ENCODE measurements at places on chromosomes 1 and 21.

DNA sequence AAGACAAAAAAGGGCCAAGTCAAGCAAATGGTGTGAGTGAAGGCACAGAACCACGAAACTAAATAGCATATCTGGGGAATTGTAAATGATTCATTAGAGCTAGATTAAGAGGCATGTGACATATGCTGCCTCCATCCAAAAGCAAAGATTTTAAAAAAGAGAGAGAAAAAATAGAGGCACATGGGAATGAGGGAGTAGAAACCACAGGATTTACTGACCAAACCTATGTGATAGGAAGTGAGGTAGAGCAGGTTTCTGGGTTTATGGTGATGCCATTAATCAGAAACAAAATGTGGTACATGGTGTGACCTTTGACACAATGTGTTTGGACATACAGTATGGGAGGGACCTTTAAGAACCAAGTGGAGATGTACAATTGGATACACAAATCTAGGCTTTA is 13.6 kb downstream of the C1orf52 start:
- DNase-seq, result no peak

- no peak for DNase-seq
Measured at GRCh38 chr1:89519779-89520358, 4.8 kb upstream of the LRRC8B start.

- no peak for DNase-seq
Measured at GRCh38 chr1:21919520-21919919, 17.6 kb downstream of the HSPG2 start.

- DNase-seq, result no peak
Measured at GRCh38 chr1:245807306-245807705, 652.5 kb downstream of the KIF26B start.

DNA sequence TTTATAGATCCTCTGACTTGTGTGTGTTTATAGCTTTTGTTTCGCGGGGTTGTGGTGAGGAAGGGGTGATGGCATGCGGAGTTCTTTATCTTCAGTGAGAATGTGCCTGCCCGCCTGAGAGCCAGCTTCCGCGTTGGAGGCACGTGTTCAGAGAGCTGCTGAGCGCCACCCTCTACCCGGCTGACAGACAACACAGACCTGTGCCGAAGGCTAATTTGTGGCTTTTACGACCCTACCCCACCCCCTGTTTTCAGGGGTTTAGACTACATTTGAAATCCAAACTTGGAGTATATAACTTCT is 14.4 kb upstream of the CD101 start:
- no peak for DNase-seq

DNA sequence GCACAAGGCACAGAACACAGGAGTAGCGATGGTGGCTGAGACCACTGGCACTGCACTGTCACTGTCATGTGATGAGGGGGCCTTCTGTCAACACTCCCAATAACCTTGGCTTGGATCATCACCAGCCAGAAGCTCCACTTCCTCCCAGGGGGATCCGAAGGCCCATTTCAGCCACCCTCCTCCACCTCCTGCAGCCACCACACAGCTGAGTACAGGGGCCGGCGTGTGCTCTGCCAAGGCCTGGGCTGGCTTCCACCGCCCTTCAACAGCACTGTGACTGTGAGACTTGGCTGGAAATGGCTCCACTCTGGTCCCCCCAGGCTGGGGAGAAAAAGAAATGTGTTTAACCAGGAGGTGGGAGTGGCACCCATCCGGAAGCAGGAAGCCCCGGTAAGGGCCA is 9.9 kb upstream of the NADK start:
- no peak for DNase-seq

DNA sequence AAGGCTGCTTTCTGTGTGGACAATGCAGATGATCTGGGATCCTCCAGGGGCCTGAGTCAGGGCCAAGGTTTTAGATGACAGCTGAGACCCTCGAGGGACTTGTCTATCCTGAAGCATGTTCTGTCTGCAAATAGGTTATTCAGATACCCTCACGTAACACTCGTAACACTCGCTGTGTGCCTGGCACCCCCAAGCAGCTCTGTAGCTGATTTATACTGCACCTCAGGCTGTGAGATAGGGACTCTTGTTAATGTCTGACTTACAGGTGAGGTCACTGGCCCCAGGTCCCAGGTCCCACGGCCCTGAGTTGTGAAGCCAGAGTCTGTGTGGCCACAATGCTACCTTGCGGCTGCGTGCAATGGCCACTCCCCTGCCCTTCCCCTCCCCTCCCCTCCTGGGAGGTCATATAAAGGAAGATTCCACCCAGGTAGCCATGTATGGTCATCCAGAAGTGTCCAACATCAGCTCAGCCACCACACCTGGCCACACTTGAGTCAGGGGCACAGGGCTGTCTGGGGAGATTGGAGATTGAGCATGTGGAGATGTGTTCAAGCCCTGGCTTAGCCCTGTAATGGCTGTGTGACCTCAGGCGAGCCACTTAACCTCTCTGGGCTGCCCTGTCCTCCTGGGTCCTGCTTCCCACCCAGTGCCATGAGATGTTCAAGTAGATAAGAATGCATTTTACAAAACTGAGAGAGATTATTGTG is 687.7 kb downstream of the MATN1 start:
- no peak for DNase-seq

DNA sequence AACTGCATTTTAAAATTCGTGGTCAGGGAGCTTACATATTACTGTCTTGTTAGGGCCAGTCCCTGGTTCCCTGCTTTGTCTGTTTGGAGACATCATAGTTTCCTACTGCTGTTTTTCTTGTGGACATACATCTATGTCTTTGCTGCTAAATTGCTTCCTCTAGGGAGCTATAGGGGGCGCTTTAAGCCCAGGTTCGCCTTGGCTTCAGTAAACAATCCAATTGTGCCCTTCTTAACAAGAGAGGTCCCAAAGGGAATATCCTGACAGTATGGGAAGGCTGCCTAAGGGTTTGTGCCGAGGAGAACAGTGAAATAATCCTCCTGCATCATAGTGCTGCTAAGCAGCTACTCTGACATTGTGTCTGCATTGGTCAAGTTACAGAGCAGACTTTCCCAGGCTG is 112.5 kb downstream of the USH2A start:
- DNase-seq, result no peak

- no peak for DNase-seq
Measured at GRCh38 chr1:213858581-213858980, 129.2 kb upstream of the PROX1 start.

- no peak for DNase-seq
Measured at GRCh38 chr1:8598060-8598724, 219.2 kb downstream of the RERE start.

DNA sequence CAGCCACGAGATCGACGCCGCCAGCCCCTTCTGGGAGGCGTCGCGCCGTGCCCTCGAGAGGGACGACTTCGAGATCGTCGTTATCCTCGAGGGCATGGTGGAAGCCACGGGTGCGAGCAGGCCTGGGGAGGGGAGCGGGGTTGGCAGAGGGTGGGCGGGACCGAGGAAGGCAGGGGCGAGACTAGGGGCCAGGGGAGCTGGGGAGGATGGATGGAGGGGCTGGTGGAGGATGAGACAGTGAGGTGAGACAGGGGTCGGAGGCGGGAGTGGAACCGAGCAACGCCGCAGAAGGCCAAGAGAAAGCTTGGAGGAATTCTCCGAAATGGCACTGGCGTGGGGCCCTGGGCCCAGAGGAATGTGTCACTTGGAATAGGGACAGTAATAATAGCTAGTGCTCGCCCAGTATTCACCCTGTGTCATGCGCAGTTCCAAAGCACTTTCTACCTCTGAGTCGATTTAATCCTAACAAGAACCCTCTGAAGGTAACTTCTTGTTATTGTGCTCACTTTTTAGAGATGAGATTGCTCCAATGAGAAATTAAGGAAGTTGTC is 3.5 kb downstream of the KCNJ9 start:
- no peak for DNase-seq

GRCh38 chr1:89262643-89263042 is 10.0 kb downstream of the GBP5 start:
- DNase-seq, result no peak

GRCh38 chr1:148383966-148384365 is 99.1 kb downstream of the PPIAL4G start:
- no peak for DNase-seq

- DNase-seq, result no peak
Measured at GRCh38 chr1:161869291-161869690, 103.2 kb downstream of the ATF6 start.

- no peak for DNase-seq
Measured at GRCh38 chr1:230222678-230223077, 155.6 kb downstream of the GALNT2 start.
